Ovary (tissue), 10 donors: ENCODE measurements at places on chromosomes 3 and 15. TPM values are rescaled to one million over a fixed set of nuclear protein-coding genes. Genes with fewer than 3 reads are reported as not detected.

FOXB1 gene
- polyA plus RNA-seq = not detected

ADCY5 gene
- polyA plus RNA-seq = 15.4 TPM

SEMA7A gene
- 98.6 TPM for polyA plus RNA-seq

TIGIT gene
- 0.07 TPM for polyA plus RNA-seq

CCR9 gene
- not detected for polyA plus RNA-seq

PLCL2 gene
- polyA plus RNA-seq = 16.1 TPM

LRRC34 gene
- polyA plus RNA-seq = 1.7 TPM

WNT7A gene
- not detected for polyA plus RNA-seq
